ENCODE measurements at places on chromosomes 7 and 10.
A peak's percentile ranks its signal among the peaks of the same experiment; 100 is the strongest.

DNA sequence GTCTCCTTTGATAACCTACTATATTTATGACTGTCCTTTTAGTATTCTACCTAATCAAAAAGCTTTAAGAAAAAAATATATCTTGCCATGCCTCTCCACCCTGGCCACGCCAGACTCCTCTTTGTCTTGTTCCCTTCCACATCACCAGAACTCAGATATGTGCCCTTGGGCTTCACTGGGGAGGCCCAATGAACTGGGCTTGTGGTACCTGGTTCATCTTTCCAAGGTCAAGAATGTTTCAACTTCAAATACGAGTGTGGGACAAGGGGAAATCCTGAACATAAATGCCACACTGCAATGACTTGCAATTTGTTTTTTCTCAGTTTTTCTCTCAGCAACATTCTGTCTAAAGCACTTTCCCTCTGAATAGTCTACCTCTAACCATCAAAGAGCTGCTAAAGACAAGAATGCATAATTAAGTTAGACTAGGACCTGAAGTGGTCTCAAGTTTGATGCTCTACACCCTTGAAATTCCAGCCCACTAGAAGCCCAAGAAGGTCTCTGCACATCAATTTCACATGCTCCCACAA, 9.9 kb downstream of the ERCC6 start:
- no peak for DNase-seq

DNA sequence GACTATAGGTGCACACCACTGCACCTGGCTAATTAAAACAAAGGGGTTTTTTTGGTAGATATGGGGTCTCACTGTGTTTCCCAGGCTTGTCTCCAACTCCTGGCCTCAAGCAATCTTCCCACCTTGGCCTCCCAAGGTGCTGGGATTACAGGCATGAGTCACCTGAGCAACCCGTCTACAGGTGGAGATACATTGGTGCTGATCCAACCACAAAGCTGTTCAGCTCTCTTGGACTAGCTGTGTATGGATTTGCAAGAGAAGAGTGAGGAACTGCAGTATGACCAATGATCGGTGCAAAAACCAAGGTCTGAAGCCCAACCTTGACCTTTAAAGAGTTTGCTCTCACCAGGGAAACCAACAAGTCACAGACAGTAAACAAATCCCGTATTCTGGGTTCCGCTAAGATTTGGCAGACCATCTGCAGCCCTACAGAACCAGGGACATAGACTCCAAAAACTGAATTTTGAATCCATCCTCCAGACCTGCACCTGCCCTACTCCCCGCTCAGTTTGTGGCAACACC, 18.9 kb downstream of the EPHB4 start:
- DNase-seq: no peak

DNA sequence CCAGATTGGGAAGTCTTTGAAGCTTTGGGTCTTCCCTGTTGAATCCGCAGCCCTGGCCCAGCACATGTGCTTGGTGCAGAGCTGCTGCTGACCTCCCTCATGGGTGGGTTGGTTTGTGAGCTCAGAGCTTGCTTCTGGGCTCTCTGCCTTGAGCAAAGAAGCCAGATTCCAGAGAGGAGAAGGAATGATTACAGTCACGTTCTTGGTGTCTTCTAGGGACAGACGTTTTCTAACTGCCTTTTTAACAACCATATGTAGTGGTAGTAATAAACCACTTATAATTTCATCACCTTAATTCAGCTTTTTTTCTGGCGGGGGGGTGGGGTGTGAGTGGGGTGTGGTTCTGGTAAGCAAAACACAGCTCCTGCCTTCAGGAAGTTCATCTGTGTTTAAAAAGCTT, 39.5 kb downstream of the LRMDA start:
- no peak for DNase-seq

DNA sequence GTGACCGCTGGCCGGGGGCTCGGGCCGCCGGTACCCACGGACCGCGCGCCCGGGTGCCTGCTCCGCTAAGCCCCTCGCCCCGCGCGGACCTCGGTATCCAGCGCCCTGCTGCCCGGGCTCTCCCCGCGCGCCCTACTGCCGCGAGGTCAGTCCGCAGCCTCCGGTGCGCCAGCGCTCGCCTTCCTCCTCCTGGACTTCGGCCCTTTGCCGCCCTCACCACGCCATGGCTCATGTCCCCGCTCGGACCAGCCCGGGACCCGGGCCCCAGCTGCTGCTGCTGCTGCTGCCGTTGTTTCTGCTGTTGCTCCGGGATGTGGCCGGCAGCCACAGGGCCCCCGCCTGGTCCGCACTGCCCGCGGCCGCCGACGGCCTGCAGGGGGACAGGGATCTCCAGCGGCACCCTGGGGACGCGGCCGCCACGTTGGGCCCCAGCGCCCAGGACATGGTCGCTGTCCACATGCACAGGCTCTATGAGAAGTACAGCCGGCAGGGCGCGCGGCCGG, 483 bp downstream of the GDF10 start:
- DNase-seq: no peak

DNA sequence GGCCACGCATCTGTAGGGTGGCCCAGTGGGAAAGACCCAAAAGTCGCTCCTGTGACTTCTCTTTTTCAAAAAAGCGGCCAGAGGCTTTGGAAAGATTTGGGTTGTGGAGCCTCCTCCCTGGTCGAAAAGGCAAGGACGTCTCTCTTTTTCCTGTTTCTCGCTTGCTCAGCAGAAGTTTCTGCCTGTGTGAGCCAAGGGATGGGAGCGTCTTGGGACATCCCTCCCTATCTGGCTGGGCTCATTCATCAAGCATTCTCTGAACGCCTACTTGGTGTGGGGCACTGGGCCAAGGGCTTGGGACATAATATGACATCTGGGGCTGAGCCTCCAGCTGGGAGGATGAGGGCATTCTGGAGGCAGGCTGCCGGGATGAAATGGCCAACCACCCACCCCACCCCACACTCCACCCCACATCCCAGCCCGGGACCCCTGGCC, 120.9 kb downstream of the C10orf105 start:
- DNase-seq: no peak

DNA sequence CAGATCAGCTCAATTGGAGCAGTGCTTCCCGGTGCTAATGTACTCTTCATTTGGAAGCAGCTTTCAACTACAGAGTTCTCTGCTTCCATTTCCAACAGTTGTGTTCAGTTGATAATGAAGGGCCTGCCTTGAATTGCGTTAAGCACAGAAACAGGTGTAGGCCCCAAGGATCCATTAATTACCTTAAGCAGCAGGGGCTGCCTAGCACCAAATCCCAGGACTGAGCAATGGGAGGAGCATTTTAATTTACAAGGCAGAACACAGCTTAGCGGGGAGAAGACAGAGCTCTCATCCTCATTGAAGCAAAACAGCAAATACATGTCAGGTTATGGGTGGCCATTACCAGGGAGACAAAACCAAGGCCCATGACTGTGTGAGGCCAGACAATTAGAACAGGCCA, 349.6 kb downstream of the TFEC start:
- no peak for DNase-seq

DNA sequence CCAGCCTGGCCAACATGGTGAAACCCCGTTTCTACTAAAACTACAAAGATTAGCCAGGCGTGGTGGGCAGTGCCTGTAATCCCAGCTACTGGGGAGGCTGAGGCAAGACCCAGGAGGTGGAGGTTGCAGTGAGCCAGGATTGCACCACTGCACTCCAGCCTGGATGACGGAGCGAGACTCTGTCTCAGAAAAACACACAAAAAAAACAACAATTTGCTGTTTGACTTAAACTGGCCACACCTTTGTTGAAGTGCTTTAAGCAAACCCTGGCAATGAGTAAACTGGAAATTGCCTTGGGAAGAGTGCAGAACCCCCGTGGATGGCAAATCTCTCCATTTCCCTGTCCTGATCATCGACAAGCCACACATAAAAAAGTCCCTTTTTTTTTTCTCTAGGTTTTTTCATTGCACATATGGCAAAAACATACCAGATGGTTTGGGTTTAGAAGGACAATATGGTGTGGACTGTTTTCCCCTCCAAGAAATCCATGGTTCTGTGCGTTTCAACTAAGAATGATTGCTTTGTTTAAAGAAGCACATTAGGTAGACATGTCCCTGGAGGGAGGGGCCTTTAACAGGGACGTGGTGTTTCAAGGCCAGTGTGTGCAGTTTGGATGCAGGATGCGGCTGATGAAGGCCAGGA, 76.9 kb downstream of the NRP1 start:
- DNase-seq: no peak

DNA sequence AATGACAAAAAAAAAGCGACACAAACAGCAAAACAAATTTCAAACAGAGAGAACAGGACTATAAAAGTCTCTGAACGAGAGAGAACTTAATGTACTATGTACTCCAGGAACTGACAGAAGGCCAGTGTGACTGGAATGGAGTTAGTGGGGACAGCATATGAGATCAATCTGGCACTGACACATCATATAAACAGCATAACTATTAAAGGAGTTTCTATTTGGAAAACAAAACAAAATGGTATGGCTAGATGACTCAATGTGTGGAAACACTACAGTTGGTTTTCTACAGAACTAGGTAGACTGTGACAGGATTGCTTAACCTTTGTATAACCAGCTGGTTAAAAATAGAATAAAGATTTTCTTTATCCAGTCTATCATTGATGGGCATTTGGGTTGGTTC, 232.9 kb upstream of the KAT6B start:
- DNase-seq: no peak

- DNase-seq: peak; percentile 43
Observed at GRCh38 chr7:158695726-158696452, 8.7 kb downstream of the NCAPG2 start.

GRCh38 chr10:92119340-92119739, 171.5 kb downstream of the CPEB3 start:
- no peak for DNase-seq

- no peak for DNase-seq
Observed at GRCh38 chr10:70462349-70462984, 16.1 kb upstream of the PALD1 start.

DNA sequence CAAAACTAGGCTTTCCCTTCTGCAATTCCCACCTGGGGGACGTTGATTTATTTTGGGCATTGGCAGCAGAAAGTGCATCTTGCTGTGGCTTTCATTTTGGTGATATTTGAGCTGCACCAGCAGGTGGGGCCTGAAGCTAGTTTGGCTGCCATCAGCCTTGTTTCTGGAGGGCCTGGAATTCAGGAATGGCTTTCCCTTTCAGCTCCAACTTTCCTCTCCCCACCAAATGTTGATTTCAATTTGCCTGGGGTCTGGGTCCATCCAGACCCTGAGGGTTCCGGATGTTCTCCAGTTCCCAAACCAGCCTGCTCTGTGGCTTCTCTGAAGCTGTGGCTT, 640.4 kb downstream of the TYW1 start:
- DNase-seq: no peak

- no peak for DNase-seq
Observed at GRCh38 chr10:119022846-119023552, 6.5 kb upstream of the NANOS1 start.

- no peak for DNase-seq
Observed at GRCh38 chr10:14126697-14127440, 203.9 kb downstream of the FRMD4A start.

Measured in naive B cell (primary cell).